Fibroblast of the aortic adventitia (primary cell): ENCODE measurements at places on chromosomes 6 and 20.
A peak's percentile ranks its signal among the peaks of the same experiment; 100 is the strongest.

GRCh38 chr6:168256940-168257339, 62.6 kb downstream of the DACT2 start:
- DNase-seq = no peak

DNA sequence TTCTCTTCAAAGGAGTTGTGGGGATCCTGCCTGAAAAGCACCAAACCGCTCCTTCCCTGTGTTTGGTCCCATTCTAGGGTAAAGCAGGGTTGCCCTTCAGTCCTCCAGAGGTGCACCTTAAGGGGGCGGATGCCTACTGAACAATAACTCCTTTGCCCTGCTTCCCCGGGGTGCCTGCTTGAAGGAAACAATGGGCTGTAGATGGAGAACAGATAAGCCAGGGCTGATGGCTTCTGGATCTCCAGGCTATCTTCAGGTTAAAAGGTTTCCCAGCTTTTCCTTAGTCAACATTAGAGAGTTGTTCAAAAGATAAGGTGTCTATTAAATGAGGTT, 5.4 kb upstream of the PRDM1 start:
- no peak for DNase-seq

- DNase-seq = peak; percentile 10
Measured at GRCh38 chr20:2652724-2653555, 508 bp downstream of the NOP56 start.

DNA sequence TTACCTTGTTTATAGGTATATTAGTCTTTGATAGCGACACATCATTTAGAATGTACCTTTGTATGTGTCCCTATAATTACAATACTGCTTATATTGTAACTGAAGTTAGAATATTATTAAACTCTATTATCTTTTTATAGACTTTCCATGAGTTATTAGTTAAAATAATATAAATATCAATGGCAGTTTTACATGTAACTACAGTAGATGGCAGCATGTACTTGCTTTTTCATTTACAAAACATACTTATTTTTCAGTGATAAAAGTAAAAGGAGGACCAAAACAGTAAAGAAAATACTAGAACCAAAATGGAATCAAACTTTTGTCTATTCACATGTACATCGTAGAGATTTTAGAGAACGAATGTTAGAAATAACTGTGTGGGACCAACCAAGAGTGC, 364.3 kb downstream of the RIMS1 start:
- peak; percentile 10 for DNase-seq

DNA sequence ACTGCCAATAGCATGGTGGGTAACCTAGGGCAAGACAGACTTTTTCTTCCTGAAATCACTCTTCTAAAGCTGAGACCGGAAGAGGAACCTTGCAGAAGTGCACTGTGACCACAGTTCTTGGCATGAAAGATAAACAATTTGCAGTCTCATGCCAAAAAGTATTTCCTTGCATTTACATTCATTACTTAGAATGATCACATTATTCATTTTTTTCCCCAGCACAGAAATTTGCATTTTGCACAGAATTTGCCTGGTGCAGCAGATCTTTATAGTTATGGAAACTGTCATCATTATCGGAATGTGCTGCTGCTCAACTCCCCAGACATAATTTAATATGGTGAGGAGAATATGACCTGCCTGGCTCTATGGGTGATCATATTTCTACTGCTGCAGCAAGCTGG, 42.2 kb upstream of the EDN3 start:
- no peak for DNase-seq

DNA sequence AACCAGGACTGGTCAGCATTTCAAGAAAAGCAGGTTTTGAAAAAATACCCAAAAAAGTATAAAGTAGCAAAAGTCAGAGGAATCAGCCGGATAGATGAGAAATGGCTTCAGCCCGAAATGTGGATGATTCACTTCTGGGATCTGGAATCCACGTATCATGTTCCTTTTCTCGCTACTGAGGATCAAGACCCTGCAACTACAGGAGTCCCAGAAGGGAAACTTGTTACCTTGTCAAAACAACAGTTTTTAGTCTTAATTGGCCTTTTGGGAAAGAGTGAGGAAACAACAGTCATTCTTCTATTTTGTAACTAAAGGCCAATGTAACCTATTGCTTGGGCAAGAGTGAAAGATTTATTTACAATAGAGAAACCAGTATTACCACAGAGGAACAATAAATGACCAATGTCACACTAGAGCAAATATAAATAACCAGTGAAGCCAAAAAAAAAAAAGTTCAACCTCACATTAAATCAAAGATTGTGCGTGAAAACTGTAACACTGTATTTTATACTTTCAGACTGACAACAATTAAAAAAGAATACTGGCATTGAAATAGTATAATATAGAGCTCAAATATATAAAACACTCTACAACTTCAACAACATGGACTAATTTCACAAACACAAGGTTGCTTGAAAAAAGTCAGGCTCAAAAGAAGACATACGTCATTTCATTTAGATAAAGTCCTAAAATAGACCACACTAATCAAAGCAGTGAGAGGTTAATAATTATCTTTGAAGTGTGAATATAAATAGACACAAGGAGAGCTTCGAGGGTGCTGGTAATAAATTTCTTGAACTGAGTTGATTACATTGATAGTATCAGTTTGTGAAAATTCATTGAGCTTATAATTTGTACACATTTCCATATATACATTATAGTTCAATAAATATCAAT, 116.2 kb downstream of the GFRAL start:
- no peak for DNase-seq

DNA sequence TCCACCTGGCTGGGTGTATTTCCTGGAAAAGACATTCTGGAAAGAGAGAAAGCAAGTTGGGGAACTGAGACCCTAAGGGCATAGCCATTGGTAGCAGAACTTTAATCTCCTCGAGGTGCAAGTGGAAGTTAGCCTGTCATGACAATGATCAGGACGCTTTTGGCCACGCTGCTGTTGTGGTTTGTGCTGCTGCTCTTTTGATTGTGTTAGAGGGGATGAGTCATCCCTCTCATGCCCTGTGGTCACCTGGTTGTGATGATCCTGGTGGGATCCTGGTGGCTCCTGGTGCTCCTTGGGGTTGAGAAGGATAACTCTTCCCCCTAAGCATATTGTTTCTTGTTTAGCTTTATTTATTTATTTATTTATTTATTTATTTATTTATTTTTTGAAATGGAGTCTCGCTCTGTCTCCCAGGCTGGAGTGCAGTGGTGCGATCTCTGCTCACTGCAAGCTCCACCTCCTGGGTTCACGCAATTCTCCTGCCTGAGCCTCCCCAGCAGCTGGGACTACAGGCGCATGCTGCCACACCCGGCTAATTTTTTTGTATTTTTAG, 350.3 kb downstream of the KIF16B start:
- no peak for DNase-seq

GRCh38 chr6:14713966-14714631, 531.8 kb upstream of the JARID2 start:
- no peak for DNase-seq

DNA sequence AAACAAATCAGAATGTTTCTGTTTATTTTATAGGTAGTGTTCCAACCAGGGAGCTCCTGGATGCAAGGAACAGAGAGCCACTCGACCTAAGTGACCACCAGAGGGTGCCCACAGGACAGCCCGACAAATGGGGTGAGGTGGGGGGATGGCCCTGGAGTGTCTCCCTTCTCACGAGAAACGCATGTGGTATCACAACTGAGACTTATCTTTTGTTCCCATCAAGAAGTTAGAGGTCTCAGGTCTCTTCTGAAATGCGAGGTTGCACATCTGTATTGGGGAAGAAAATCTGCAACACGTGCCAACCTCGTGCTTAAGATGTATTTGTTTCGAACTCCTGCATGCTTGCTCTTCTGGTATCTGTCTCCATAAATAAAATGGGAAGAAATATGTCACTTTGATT, 104.0 kb downstream of the ISM1 start:
- peak; percentile 14 for DNase-seq

DNA sequence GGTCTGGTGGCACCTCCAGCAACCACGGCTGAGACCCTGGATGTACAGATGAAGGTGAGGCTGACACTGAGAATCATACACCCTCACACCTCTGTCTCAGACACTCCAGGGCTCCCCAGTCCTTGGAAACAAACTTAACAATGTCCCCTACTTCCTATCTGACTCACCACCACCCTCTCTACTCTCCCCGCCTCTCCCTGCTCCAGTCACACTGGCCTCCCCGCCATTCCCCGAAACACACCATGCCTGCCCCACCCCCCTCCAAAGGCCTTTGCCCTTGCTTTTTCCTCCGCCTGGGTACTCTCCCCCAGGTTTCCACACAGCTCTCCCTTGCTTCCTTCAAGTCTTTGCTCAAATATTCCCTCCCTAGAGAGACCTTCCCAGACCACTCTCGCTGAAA, 16.3 kb downstream of the BPI start:
- DNase-seq = no peak

DNA sequence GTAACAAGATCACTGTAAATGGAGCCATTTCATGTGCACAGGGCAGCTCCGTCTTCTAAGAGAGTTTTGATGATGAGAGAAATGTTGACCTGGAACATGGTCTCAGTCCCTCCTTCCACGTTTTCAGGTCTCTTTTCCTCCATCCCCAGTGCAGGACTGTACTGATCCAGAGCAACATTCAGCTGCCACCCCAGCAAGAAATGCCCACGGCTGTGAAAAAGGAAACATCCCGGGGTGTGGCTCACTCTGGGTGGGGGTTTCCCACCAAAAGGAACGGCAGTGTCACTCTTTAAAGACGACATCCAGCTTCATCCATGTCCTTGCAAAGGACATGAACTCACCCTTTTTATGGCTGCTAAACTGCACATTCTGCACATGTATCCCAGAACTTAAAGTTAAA, 92.6 kb downstream of the ERMARD start:
- no peak for DNase-seq

GRCh38 chr6:118679327-118679901, 28.0 kb upstream of the CEP85L start:
- peak; percentile 39 for DNase-seq

GRCh38 chr20:7585126-7585679, 355.1 kb downstream of the HAO1 start:
- DNase-seq = peak; percentile 34

- DNase-seq = no peak
Measured at GRCh38 chr20:3751675-3752385, 15.7 kb downstream of the ADISSP start.

GRCh38 chr20:12217382-12217781, 299.7 kb downstream of the BTBD3 start:
- DNase-seq = no peak
